ENCODE measurements at places on chromosomes 3 and 15. TPM values are rescaled to one million over a fixed set of nuclear protein-coding genes. Genes with fewer than 3 reads are reported as not detected.

DNA sequence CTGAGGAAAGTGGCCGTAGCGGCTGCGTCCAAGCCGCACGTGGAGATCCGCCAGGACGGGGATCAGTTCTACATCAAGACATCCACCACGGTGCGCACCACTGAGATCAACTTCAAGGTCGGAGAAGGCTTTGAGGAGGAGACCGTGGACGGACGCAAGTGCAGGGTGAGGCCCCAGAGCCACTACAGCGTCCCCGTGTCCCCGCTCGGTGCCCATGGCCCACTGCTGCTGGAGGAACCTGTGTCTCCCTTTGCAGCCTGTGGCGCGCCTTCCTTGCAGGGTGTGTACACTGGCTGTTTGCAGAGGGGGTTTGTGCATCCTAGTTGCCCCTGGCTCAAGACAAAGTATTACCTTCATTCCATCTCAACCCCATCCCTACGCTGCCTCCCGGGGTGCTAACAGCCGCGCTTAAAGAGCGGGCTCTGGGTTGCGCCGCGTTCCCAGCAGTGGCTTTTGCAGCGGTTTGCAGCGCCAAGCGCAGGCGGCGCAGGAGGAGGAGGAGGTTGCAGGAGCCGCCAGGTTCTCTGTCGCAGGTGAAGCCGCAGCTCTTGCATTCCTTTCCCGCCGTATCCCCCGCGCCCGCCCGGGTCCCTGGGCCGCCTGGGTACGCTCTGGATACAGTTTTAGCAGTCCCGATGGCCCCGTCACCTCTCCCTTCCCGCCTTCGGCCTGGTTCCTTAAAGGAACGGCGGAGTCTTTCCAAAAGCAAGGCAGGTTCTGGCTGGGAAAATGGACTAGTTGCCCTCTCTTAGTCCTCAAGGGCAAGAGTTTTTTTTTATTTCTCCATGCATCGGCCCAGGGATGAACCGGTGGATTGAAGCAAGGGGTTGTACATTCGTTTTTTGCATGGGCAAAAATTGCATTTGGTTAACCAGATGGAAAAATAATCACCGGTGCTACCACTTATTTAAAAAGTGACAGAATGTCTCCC lies 1.2 kb downstream of the CRABP1 start:
- peak overlapping the region; percentile 31 for H3K4me3 ChIP-seq
- peaks cover 54% of the 10 kb centered on the region for H3K27me3 ChIP-seq
- H3K27ac ChIP-seq, result no peak overlapping the region
- H3K36me3 ChIP-seq, result no peaks in the 10 kb centered on the region

- no peak overlapping the region for H3K27ac ChIP-seq
- no peaks in the 10 kb centered on the region for H3K27me3 ChIP-seq
- no peak for DNase-seq
- H3K36me3 ChIP-seq, result no peaks in the 10 kb centered on the region
- H3K4me1 ChIP-seq, result no peaks in the 10 kb centered on the region
Observed at GRCh38 chr3:61155701-61156292, 95.5 kb downstream of the FHIT start.

C15orf62 gene
- total RNA-seq, result 1.5 TPM

GRCh38 chr3:100864471-100865250 lies 128.6 kb downstream of the ABI3BP start:
- peaks cover 21% of the 10 kb centered on the region for H3K4me1 ChIP-seq
- DNase-seq, result no peak
- no peak overlapping the region for H3K4me3 ChIP-seq

RBP2 gene
- not detected for total RNA-seq

CATSPER2 gene
- total RNA-seq, result 4.0 TPM

- H3K27ac ChIP-seq, result no peak overlapping the region
- peak; percentile 65 for DNase-seq
- H3K27me3 ChIP-seq, result no peaks in the 10 kb centered on the region
- no peaks in the 10 kb centered on the region for H3K36me3 ChIP-seq
- H3K4me1 ChIP-seq, result 0 out of 2 replicates have a peak, but pooled peaks cover 4% of the 10 kb centered on the region
Observed at GRCh38 chr3:14548321-14548729, 8.2 kb upstream of the GRIP2 start.
